ENCODE measurements at places on chromosomes 7 and 10.

DNA sequence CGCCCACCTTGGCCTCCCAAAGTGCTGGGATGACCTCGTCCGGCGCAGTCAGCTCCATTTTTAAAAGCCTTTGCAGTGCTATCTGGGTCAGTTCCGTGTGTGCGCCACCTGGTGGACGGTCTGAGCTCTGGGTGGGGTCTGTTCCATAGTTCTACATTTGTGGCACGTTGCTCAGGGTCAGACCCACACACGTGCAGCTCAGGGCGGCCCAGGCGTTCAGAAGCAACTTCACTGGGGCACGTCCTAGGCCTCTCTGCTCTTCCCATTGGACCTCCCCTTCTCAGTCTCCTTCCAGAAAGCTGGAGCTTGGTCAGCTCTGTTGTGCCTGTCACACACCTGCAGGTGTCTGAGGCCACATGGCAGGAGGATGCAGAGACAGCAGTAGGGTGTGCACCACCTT, 137.9 kb downstream of the DNAJB6 start:
- no peak for DNase-seq

DNA sequence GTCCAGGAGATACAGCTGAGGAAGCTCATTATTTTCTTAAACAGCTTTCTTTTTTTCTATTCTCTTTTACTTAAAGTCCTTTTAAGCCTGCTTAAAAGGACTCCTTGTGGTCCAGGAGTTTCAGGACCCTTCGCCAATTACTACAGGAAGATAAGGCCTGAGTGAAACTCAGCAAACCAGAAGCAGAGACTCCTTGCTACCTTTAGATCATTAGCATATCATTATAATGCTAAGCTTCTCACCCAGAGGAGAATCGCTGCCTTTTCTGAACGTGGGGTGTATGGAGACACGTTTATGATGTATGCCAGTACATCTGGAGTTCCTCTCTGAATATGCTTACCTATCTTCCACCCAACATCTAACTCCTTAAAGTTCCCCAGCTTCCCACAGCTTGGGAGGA, 47.5 kb downstream of the ANKMY2 start:
- no peak for DNase-seq

GRCh38 chr7:95963446-95963990, 191.2 kb downstream of the DYNC1I1 start:
- no peak for DNase-seq

- DNase-seq = no peak
These were observed 184.5 kb downstream of the JAZF1 start for GRCh38 chr7:27996141-27996540.

DNA sequence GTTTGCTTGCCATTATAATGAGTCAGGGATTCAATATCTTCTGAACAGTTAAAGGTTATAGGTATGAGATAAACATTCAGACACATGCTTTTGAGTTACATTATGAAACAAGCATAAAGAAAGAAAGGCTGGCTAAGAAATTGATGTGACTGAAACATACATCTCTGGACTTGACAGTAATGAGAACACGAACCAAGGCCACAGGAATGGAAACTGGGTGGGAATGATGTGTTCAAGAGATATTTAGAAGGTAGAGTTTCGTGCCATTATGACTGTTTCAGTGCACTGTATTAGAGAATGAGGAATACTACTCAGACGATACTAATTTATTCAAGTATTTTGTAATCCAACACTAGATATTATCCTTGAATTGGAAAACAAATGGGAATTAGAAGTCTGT, 332.1 kb upstream of the MAGI2 start:
- no peak for DNase-seq

GRCh38 chr10:11097686-11098085, 80.0 kb downstream of the CELF2 start:
- no peak for DNase-seq

DNA sequence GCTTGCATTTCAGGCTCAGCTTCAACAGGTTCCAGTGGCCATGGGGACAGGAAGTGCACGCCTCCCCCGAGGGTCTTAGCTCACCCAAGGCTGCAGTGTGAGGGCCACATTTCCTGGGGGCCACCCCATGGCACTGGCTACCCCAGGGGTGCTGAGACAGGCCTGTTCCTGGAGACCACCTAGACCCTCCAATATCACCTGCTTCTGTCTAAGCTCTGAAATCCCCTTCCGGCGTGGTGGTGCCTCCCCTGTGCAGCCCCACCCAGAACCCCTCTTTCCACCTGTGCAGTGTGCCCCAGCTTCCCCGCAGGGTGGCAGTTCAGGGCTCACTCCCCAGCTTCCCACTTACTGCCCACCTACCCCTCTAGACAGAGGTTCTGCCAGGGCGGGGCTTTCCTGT, 83.1 kb downstream of the ADARB2 start:
- no peak for DNase-seq

- no peak for DNase-seq
These were observed 68.0 kb downstream of the GRID1 start for GRCh38 chr10:86298501-86299001.

- DNase-seq = no peak
These were observed 104.2 kb upstream of the CHST15 start for GRCh38 chr10:124197371-124198124.

- DNase-seq = no peak
These were observed 994.1 kb downstream of the TYW1 start for GRCh38 chr7:67990716-67991115.

- DNase-seq = no peak
These were observed 812 bp upstream of the IDE start for GRCh38 chr10:92574548-92575261.

- DNase-seq = no peak
These were observed 100.6 kb downstream of the PLXNA4 start for GRCh38 chr7:132475669-132476116.

- DNase-seq = no peak
These were observed 71.5 kb upstream of the LRRC4 start for GRCh38 chr7:128102490-128103291.

DNA sequence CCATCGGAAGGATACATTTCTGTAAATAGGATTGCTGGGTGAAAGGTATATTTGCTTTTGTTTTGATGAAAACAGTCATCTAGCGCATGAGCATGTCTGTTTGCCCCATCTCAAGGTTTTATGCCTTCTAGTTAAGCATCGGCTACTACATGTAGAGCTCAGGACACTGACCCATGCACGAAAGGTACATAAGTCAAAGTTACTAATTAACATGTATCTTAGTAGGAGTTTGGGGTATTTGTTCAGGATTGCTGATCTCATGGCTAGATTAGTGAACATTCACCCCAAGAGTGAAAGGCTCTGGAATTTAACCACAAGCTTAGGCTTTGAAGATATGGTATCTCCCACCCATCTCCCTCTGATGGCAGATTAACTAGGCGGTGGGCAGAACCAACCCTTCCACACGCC, 91.5 kb downstream of the RBM20 start:
- DNase-seq = no peak

DNA sequence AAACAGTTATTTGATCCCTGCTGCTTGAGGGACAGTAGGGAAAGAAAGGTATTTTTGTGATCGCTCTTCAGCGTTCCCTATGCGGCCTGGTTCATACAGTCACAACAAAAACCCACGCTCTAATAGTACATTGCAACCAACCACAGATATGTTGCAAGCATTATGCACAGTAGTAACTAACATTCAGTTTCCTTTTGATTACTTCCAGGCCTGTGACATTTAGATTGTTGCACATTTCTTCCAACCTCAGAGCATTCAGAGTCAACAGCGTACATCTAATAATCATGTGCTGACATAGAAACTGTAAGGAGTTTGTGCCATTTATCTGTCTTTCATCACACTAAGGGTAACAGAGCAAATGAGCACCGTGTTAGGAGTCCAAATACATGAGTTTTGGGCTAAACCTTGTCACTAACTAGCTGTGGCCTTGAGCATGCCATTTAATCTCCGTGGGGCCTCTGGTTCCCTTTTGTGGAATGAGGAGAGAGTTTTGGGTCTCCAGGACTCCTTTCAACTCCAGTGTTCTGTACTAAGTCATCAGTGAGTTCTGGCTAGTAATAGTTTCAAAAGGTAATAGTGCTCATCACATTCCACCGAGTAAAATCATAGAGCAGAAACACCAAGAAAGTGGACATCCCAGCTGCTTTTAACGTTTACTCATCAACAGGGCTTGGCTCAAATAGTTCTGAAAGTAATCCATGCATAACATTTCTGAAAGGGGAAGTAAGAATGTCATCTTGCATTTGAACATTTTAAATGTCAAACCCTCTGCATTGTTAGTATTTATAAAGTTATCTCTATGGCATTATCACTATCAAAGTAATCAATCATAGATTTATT, 99.0 kb upstream of the FZD1 start:
- peak; percentile 55 for DNase-seq

DNA sequence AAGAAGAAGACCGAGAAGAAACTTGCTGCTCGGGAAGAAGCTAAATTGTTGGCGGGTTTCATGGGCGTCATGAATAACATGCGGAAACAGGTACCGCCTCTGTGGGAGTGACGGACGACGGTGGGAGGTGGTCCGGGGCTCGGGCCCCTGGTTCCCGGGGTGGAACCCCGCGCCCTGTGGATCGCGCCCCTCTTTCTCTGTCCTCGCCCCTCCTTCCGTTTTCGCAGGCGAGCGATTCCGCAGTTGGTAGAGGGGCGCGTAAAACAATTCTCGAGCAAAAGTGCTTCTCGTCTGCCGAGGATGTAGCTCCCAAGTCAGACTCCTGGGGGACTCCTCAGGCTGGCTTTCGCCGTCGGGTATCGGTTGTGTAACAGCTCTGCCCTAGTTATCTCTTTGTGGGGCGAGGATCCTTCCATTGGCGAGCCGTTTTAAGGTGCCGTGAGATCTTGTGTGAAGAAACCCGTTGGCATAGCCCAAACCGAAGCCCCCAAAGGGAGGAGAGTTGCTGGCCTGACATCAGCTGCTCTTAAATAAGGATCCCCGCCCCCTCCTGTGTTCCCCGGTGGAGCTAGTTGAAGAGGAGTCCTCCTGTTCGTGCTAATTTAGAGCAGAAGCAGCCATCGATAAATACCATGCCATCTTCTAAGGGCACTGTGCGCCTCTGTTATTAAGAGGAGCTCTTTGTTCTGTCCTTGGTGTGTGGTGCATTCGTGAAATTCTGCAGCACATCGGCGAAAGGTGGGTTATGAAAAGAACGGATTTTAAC, 655 bp downstream of the KLHL7 start:
- no peak for DNase-seq

DNA sequence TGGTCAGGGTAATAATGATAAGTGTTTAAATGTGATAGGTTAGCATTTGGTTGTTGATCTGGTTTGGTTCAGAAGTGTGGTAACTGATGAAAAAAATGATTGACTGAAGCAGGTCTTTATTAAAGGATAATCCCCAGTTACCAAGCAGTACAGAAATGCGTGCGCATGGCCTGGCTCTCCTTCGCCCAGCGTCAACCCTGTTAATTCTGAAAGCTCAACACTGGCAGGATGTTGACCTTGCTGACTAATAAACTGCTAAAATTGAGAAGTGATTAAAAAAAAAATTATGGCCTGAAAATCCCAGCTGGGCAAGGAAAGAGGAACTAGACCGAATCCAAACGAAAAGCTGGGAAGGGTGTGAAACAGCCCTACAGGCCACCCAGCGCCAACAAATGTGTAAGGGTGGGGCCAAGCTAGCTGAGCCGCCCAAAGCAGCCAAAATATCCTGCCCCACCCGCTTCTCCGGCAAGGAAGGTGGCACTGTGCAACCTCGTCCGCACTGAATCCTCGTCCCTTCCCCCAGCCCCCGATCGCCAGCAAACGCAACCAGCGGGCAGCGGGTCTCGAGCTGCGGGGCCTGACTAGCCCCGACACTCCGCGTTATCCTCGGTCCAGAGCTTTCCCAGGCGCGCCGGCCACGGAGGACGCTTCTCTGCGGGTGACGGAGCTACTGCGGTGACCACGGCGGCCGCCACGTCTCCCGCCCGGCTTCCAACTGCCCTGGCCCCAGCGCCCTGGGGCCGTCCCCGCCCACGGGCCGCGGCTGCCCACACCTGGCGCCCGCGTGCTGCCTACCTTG, 561 bp downstream of the SHTN1 start:
- no peak for DNase-seq

DNA sequence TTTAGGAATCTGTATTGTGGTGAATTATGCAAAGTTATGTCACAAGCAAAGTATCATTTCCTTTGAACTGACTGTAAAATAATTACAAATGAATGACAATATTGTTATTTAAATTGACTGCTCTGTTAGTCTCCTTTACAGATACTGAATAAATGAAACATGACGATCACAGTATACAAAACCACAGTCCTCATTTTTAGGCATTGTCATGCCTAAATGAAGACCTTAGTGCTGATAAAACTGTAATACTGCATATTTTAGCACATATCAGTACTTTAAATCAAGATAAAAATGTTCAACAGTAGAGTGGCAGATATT, 39.7 kb upstream of the FEZF1 start:
- DNase-seq = no peak

DNA sequence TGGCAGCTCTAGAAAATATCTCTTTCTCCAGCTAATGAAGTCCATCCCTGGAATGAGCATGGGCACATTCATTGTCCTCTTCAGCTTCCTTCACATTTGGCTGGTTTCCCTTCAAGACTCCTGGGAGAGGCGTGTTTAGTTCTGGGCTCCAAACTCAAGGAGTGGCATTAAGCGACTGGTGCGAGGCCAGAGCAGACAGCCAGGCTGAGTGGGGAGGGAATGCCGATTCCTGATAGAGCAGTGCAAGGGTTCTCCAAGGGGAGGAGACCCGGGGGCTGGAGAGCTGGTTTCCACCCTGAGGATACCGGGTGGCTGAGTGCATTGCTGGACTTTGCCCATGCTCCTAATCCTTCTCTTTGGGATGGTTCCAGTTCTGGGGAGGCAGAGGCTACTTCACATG, 372.1 kb downstream of the RPS24 start:
- no peak for DNase-seq

- DNase-seq = no peak
These were observed 4.2 kb upstream of the KCNH2 start for GRCh38 chr7:150982351-150982750.

GRCh38 chr7:103962070-103962469, 27.4 kb downstream of the RELN start:
- no peak for DNase-seq

- DNase-seq = peak; percentile 27
These were observed 64.3 kb downstream of the HOXA1 start for GRCh38 chr7:27031289-27032172.

DNA sequence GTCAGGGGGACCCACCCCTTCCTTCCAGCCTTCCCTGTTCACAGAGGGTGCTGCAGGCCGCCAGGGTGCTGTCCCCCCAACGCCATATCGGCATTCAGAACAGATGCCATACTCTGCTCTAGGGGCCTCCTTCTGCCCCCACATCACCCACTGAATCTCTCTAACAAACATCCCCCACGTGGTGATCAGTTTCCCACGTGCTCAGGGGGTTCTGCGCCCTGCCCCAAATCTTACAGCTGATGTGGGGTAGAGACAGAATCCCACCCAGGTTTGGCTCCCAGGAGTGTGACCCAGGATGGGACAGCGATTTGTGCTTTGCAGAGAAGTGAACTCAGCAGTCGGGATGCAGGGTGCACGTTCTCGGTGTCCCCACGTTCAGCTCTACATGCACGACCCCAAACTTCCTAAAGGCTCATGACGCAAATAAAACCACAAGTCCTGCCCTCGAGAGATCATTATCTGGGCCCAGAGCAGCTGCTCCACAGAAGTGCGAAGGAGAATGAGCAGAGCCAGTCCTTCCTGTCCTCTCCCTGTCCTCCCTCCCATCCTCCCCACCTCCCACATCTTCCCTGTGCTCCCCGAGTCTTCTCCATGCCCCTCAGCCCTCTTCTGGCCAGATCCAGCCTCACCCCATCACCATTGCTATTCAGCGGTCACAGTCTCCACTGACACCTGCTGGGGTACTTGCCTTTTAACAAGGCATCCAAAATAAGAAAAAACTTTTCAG, 423.4 kb downstream of the DNAJB6 start:
- no peak for DNase-seq

Measured in AG04450 (cell line).